ENCODE measurements at places on chromosomes 13 and 19. TPM values are rescaled to one million over a fixed set of nuclear protein-coding genes. Genes with fewer than 3 reads are reported as not detected.

- H3K4me1 ChIP-seq = peaks cover 43% of the 10 kb centered on the region
- H3K4me3 ChIP-seq = no peak overlapping the region
- no peak for DNase-seq
- no peaks in the 10 kb centered on the region for H3K27me3 ChIP-seq
- no peaks in the 10 kb centered on the region for H3K36me3 ChIP-seq
Measured at GRCh38 chr13:97140131-97140530, 82.0 kb upstream of the MBNL2 start.

- H3K27me3 ChIP-seq = peaks cover 3% of the 10 kb centered on the region
- no peaks in the 10 kb centered on the region for H3K36me3 ChIP-seq
- no peak for DNase-seq
- H3K4me3 ChIP-seq = no peak overlapping the region
- peak overlapping the region; percentile 46 for H3K27ac ChIP-seq
- peaks cover 49% of the 10 kb centered on the region for H3K4me1 ChIP-seq
Measured at GRCh38 chr19:40599331-40599901, 1.8 kb upstream of the LTBP4 start.

GRCh38 chr19:28530406-28531035 lies 682.4 kb downstream of the UQCRFS1 start:
- no peaks in the 10 kb centered on the region for H3K27me3 ChIP-seq
- no peak overlapping the region for H3K27ac ChIP-seq
- no peaks in the 10 kb centered on the region for H3K4me1 ChIP-seq
- DNase-seq = no peak
- H3K4me3 ChIP-seq = no peak overlapping the region

The TEX101 gene
- total RNA-seq = not detected

The RFXAP gene
- total RNA-seq = 5.0 TPM

Data from chondrocyte (in vitro differentiated cells).